Suprapubic skin (tissue), 4 donors: ENCODE measurements at places on chromosomes 5 and 9. TPM values are rescaled to one million over a fixed set of nuclear protein-coding genes. Genes with fewer than 3 reads are reported as not detected.
A peak's percentile ranks its signal among the peaks of the same experiment; 100 is the strongest.

The TAF11L11 gene
- total RNA-seq = not detected

The PHAX gene
- 21.8 TPM for total RNA-seq

The LCN2 gene
- 45.7 TPM for total RNA-seq

DNA sequence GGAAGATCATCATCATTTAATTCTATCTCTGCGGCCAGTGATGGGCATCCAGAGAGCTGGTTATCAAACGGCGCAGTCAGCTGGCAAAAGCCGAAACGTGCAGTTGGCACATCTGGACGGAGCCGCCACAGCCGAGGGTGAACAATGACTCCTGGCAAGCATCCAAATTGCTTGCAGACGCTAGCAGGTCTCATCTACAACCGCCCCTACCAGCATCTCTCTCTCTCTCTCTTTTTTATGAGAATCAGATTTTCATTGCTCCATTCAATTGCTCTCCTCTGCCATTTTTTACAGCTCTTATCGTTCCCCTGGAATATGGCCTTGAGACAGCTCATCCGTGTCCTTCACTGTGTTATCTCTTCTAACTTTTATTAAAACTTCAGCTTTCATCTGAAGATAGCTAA is 165.2 kb downstream of the MAPKAP1 start:
- H3K27ac ChIP-seq = no peak overlapping the region
- H3K36me3 ChIP-seq = peaks cover 4% of the 10 kb centered on the region
- H3K4me1 ChIP-seq = peaks cover 37% of the 10 kb centered on the region
- H3K27me3 ChIP-seq = no peaks in the 10 kb centered on the region

DNA sequence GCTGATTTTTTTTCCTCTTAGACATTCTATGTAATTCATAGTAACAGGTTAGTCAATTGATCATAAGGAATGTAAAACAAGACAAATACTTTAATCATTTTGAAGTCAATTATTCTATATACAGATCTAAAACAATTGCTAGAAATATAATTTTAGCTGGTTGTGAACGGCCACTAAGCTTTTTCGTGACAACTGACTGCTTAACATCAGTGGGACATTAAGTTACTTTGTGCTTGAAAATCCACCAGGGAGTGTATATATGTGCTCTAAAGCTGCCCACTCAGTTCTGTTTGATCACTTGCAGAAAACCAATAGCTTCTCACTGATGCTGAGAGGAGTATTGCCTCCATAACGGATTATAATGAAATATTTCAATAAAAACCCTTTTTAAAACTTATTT is 370.2 kb upstream of the CCNH start:
- H3K36me3 ChIP-seq = no peaks in the 10 kb centered on the region
- H3K4me3 ChIP-seq = no peak overlapping the region
- DNase-seq = no peak
- peaks cover 4% of the 10 kb centered on the region for H3K4me1 ChIP-seq
- no peak overlapping the region for H3K27ac ChIP-seq
- H3K27me3 ChIP-seq = peaks cover 46% of the 10 kb centered on the region

- peaks cover 7% of the 10 kb centered on the region for H3K27me3 ChIP-seq
- H3K4me3 ChIP-seq = no peak overlapping the region
- H3K36me3 ChIP-seq = no peaks in the 10 kb centered on the region
- no peak for DNase-seq
- H3K4me1 ChIP-seq = no peaks in the 10 kb centered on the region
These were observed 237.6 kb downstream of the TENT4A start for GRCh38 chr5:6950860-6951259.

DNA sequence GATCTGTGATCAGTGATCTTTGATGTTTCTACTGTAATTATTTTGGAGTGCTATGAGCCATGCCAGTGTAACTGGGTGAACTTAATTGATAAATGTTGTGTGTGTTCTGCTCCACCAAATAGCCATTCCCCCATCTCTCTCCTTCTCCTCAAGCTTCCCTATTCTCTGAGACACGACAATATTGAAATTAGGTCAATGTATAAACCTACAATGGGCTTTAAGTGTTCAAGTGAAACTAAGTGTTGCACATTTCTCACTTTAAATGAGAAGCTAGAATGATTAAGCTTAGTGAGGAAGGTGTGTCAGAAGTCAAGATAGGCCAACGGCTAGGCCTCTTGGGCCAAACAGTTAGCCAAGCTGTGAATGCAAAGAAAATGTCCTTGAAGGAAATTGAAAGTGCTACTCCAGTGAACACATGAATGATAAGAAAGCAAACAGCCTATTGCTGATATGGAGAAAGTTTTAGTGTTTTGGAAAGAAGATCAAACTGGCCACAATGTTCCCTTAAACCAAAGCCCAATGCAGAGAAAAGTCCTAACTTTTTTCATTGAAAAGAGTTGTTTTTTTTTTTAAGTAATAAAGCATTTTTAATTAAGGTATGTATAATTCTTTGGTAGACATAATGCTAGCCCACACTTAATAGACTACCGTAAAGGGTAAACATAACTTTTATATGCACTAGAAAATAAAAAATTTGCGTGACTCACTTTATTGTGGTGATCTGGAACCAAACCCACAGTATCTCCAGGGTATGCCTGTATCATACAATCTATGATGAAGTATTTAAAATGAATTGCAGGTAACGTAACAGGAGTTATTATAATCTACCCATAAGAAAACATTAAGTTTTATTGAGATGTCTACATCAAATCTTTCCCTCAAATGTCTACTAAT is 42.5 kb upstream of the ALDH1A1 start:
- H3K4me3 ChIP-seq = no peak overlapping the region
- no peak overlapping the region for H3K27ac ChIP-seq
- no peaks in the 10 kb centered on the region for H3K27me3 ChIP-seq
- no peaks in the 10 kb centered on the region for H3K36me3 ChIP-seq
- H3K4me1 ChIP-seq = no peaks in the 10 kb centered on the region

DNA sequence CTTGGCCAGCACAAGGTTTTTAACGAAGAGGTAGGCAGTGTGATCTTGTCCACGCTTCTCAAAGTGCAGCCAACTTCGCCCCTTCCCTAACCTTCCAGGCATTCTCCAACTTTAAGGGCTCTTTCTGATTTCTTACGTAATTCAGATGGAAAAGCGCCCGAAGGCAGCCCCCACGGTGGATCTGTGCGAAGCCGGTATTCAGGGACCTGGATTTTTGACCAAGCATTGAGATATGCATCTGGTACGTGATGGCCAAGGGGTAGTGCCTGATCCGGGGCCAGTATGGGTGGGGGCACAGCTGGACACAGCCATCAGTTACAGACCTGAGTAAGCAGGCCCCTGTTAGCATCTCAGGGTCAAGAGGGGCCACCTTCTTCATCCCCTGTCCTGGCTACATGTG is 80.0 kb downstream of the AMBP start:
- H3K36me3 ChIP-seq = no peaks in the 10 kb centered on the region
- no peak overlapping the region for H3K27ac ChIP-seq
- H3K4me1 ChIP-seq = peaks cover 26% of the 10 kb centered on the region
- peak; percentile 60 for DNase-seq
- H3K27me3 ChIP-seq = no peaks in the 10 kb centered on the region

DNA sequence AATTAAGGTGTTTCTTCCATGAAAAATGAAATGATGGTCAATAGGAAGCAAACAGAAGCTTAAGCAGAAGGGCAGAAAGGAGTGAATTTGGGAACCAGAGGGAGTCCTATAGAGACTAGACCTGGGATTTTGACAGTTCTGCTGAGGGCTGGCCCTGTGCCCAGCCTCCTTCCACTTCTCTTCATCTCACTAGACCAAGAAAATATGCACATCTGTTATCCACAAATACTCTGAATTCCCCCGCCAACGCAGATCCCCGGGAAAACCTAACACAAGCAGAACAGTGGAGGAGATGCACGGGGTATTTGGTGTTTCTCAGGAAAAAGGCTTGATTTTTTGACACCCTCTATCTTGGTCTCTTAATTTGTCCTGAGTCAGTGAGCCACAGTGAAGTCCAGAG is 22.7 kb downstream of the GRIA1 start:
- H3K27me3 ChIP-seq = no peaks in the 10 kb centered on the region
- DNase-seq = no peak
- H3K4me1 ChIP-seq = no peaks in the 10 kb centered on the region
- no peak overlapping the region for H3K27ac ChIP-seq
- H3K4me3 ChIP-seq = no peak overlapping the region

DNA sequence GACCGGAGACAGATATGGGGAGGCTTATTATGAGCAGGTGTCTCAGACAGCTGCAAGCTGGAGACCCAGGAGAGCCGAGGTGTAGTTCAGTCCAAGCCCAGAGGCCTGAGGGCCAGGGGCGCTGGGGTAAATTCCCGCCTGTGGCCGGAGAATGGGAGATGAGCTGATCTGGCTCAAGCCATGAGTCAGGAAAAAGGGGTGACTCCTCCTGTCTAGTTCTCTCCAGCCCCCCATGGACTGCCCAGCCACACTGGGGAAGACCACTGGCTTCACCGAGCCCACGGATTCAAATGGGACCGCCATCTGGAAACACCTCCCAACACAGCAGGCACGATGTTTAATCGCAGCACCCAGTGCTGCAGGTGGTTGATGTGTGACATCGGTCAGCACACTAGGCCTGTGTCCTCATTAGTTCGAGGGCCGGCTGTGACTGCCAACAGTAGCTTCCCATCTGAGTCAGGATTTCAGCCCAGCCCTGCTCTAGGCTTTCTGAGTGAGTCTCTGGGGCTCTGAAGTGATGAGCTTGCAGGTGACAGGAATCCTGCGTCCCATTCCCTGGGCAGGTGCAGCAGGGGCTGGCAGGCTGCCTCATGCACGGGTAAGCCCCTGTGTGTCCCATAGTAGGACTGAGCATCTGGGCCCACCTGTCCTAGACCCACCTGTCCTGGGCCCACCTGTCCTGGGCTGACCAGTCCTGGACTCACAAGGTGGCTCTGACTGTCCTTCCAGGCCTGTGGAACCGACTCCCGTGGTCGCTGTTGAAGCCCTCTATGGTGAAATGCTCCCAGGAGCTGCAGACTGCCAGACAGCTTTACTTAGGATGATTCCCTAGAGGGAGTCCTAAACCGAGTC is 49.7 kb downstream of the AHRR start:
- no peak overlapping the region for H3K4me3 ChIP-seq
- peaks cover 26% of the 10 kb centered on the region for H3K27me3 ChIP-seq
- H3K4me1 ChIP-seq = peaks cover 13% of the 10 kb centered on the region
- no peak for DNase-seq
- no peak overlapping the region for H3K27ac ChIP-seq
- no peaks in the 10 kb centered on the region for H3K36me3 ChIP-seq
